ENCODE measurements at places on chromosomes 1 and 21.

DNA sequence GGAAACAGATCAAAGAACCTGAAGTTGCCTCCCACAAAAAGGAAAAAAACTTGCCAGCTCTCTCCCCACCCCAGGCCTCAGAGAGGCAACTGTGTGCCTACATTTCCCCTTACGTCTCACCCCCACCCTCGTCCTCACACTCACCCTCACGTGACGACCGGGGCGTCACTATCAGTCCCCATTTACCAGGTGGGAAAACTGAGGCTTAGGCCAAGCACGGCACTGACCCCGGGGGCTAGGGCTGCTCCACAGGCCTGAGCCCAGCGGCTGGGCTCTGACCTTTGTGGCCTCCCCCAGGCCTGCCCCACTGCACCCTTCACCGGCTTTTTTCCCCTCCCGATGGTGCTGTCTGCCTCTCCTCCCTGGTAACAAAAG lies 51.5 kb upstream of the RUNX3 start:
- DNase-seq, result no peak

DNA sequence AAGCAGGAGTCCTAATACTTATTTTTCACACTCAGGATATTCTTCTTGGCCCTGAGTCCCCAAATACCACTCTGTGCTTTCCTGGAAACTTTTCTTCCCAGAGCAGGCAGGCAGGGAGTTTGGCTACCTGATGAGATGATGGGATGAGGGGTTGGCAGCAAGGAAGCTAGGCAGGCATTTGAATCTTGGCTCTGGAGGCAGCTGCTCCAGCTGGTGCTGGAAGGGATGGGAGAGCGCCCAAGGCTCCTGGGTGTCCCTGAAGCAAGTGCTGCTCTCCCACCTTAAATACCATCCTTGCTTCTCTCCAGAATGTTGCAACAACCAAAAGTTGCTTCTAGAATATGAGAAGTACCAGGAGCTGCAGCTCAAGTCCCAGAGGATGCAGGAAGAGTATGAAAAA lies 48.0 kb upstream of the TMEM125 start:
- DNase-seq, result no peak

DNA sequence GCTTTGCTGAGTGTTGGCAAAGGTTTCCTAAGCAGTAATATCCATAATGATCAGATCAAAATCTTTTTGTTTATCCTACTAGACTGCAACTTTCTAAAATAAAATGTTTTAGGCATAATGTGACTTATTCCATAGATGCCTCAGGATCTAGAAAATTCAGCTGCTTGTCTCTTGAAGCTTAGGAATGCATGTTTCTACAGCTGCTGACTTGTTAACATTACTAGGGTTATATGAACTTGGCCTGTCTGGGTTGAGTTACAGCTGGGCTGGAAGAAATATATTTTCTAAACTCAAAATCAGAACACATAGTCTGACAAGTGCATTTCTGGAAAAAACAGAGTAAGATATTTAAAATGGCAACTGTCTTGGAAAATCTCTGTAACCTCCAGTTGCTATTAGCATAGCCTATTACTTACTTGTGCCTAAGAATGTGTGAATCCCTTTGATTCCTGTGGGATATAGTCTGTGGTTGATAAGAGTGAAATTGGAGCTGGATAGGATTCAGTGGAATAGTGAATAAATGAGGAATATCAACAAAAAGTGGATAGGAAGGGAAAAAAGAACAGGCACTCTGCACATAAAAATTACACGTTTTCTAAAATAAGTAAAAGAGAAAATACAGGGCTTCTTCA lies 61.2 kb downstream of the RGS4 start:
- no peak for DNase-seq

GRCh38 chr21:14010729-14011128 lies 200.0 kb downstream of the LIPI start:
- DNase-seq, result no peak

DNA sequence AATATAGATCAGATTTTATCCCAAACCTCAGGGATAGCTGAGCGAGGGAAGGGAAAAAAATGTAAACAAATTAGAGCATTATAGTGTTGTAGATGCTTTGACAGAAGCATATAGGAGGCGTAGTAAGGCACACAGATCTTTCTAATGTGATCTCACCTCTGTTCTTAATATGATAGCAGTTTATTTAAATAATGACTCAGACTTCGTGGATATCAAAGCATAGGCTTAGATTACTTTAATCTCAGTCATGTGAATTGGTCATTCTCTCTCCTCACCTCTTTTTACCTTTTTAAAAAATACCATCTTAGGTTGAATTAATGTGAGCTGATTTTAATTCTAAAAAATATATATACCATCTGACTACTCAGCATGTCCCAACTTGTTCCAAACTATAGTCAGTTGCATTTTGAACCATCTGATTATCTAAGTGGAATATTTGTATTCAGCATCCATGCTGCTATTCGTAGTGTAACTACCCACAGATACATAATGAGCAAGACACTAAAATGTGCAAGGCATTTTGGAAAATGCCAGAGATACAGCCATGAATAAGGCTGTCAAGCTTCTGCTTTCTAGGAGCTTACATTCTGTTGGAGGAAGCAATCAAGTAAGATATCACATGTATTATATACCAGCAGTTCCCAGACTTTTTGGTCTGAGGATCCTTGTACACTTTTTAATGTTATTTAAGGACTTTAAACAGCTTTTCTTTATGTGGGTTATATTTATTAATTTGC lies 76.7 kb downstream of the OSBPL9 start:
- DNase-seq, result no peak

DNA sequence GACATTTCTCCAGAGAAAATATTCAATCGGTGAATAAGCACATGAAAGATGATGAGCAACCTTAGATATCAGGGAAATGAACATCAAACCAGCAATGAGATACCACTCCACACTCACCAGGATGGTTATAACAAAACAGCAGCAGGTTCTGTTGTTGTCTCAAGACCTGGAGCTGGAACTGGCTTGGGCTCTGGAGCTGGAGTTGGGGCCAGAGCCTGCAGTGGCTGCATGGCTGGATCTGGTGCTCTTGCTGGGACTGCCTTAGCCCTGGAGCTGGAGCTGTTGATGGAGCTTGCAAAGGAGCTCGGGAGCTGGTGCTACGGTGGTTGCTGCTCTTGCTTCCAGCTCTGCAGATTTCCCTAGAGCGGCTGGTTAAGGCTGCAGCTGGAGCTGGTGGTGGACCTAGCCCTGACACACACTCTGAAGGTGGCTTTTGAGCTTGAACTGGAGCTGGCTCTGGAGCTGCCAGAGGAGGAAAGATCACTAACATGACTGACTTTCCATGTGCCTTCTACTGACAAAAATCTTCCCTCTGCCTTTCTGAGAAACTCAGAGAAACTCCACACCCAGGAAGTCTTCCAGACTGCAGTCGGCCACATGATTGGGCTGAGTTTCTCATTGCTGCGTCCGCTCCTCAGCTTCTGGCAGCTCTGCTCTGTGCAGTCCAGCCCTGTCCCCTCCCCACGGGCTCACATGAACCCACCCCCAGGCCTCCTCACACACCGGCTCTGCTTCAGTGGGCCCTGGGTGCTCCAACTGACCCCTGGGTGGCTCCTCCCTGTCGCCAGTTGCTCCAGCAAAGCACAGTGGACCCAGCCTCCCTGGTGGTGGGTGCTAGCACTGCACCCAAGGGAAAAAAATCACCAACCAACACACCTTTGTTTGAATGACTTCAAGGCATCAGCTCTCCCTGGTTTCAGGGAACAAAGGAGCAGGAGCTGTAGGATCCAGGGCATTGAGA lies 139.1 kb upstream of the FMN2 start:
- peak; percentile 32 for DNase-seq

DNA sequence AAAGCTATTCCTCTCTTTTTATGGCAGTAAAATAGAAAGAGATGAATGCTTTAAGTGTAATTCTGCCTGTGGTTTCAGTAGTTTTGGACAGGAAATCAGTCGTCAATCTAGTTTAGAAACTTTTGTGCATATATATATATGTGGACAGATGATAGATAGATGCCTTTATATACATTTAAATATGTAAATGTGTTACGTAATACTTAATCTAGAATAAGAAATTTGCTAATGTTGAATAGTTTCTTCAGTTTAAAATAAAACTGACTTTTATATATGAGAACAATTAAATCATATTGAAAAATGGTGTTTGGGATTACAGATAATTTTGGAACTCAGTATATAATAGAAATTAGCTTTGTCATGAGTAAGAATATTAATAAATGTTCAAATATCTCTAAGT lies 1165.7 kb upstream of the NCAM2 start:
- DNase-seq, result no peak

DNA sequence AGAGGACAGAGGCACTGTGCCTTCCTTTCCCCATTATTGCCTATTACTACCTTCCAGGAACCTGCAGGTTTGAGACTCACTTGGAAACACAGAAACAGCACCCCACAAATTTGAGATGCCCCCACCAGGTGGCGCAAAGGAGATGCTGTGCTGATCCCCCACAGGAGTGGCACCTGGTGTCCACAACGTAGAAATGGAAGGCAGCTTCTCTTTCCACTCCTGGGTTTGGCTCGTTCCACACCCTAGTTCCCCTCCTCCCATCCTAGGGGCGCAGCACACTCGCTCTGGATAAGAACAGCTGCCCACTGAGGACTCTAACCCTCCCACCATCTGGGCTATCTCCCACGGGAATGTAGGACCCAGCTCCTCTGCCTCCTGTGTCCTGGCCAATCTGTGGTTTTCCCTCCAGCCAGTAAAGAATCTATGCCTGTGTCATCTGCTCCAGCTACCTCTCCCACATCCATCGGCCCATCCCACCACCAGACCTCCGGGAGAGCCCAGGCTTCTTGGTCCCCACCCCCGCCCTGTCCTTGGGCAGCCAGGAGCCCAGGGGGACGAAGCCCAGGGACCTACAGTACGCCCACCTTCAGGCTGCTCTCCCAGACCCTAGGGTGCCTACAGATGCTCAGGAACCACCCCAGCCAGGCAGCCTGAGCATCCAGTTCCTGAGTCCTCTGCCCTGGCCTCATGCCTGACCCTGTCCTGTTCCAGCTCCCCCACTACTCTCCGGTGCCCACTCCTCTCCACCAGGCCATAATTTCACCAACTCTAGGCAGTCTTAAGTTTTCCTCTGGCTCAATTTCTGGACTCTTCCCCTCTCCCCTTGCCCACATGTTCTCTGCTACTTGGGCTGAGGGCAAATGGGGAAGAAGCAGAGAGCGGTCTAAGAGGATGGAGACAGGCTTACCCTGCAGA lies 549 bp downstream of the THBS3 start:
- DNase-seq, result peak; percentile 74

GRCh38 chr1:234775477-234776246 lies 165.7 kb upstream of the IRF2BP2 start:
- DNase-seq, result peak; percentile 13

GRCh38 chr1:222821239-222821638 lies 6.4 kb downstream of the DISP1 start:
- peak; percentile 18 for DNase-seq

DNA sequence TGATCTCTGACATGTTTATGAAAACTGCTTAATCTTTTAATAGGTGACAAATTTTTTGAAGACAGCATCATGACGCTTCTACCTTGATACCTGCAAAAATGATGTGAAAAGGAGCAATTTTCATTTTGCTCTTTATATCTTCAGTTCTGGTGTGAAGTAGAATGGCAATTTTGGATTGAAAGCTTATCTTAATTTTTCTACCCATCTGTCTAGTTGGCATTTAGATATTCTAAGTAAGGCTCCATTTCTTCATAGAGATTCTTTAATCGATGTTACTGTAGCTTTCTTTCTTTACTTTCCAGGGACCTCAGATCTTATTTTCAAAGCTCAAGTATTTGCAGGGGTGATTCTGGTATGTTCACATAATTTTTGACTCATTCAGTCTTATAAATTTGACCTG lies 32.3 kb upstream of the GPR52 start:
- no peak for DNase-seq

GRCh38 chr1:151047925-151048644 lies 534 bp downstream of the C1orf56 start:
- peak; percentile 65 for DNase-seq

DNA sequence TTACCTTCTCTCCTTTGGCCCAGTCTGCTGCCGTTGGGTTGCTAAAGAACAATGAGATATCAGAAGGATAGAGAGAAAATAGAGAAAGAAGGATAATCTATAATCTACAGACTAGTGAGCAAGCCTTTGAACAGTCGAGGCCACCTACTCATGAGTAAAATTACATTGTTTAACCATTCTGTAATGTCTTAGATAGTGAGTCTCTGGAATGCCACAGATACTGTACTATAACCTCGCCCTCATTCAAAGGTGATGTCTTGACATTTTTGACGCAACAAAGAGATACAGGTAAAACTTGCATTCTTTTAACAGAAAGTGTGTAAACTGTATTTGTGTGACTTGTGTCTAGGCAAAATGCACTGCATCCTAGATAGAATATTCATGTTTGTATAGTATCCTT lies 77.9 kb downstream of the LAMC1 start:
- no peak for DNase-seq

DNA sequence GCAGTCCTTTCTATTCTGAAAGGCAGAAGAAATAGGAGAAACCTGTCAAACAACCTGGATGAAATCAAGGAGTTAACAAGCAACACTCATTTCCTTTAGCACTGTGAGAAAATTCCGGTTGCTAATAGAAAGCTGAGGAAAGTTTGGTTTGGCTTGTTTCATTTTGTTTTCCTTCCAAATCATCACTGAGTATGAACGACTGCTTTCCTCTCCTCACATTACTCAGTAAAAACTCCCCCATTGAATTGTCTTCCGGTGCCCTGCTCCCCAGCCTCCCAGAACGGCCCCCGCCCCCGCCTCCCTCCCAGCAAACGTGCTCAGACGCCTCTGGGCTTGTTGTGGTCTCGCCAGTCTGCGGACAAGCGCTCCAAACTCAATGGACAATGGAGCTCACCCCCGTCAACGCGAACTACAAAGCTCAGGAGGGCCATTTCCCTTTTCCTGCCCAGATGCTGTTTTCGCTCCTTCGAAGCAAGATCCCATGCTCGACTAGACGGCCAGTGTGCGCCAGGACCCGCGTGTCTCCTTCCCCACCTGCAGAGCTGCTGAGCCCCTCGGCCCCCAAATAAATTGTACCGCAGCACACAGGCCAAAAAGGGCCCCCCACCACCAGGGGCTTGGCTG lies 747 bp downstream of the STX6 start:
- peak; percentile 83 for DNase-seq

DNA sequence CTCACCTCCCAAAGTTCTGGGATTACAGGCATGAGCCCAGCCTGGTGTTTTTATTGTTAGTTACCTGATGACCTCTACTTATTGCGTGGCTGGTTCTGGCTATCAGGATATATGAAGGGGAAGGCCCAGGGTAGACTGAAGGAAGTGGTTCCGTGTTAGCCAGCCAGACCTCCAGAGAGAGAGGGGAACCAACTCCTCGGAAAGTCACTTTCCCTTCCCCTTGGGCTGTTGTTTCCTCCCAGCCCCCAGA lies 2.5 kb upstream of the RCSD1 start:
- DNase-seq, result no peak

GRCh38 chr21:42770717-42771502 lies 108.4 kb downstream of the WDR4 start:
- DNase-seq, result no peak

DNA sequence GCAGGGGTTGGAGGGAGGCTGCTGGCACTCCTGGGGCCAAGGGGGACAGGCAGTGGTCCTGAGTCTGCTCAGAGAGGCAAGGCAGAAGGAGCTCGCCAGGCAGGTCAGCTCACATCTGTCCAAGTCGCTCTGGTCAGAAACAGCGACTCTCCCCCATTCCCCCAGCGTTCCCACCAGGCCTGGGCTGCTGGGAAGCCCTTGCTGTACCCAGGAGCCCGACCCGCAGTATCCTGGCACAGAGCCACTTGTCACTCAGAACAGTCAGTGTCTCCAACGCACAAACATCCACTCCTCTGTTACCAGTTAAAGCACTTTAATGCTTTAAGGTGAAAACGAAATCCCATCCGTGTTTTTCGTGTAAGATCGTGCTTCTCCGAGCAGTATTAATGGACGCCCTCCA lies 16.6 kb upstream of the CCDC27 start:
- DNase-seq, result no peak

GRCh38 chr1:36871146-36871971 lies 163.0 kb downstream of the GRIK3 start:
- peak; percentile 24 for DNase-seq

Measured in RPMI7951 (cell line).